ENCODE measurements at places on chromosomes 5 and 9.

DNA sequence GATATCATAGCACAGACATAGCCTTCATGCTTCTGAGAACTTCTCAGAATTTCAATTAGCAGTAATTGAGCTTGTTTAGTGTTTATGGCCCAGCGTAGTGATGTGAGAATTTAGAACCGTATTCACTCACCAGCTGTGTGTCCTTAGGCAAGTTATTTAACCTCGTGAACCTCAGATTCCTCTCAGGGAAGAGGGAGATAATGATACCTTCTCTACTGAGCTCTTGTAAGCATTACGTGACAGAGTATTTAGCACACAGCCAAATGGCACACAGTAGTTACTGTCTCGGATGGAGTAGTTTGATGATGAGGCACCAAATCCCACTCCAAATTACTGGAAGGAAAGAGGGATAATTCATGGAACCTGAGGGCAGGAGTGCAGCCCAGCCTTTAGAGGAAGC lies 429.3 kb downstream of the CCDC171 start:
- DNase-seq, result peak; percentile 91

GRCh38 chr5:17402289-17403121 lies 95.5 kb upstream of the TAF11L2 start:
- no peak for DNase-seq

DNA sequence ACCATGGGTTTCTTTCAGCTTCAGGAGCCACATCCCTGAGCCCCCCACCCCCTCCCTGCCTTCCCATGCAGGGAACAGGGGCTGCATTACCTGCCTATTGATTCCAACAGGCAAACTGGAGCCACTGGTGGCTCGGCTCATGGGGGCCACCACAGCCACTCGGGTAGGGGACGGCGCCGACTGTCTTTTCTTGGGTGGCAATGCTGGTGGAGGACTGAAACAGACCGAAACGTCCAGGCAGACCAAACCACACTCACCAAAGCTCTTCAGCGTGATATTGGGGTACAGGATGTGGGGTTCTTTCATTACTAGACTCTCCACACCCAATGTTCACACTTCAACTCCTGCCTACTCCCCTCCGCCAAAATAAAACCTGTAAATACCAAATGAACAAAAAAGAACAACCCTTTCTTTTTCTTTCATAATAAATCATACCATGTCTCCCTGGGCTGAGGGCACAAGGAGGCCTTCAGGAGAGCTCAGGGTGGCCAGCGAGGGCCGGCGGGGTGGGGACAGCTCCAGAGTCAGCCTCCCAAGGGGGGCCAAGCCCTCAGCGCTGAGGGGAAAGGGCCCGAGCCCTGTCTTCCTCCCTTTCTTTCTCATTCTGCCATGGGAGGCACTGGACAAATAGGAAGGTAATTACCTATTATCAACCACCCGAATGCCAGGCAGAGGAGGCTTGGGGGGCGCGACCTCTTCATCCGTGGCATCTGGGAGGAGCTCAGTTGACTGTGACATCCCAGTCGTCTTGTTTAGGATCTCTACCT lies 83.3 kb downstream of the PRRT1B start:
- DNase-seq, result no peak

GRCh38 chr5:131377346-131377745 lies 113.5 kb downstream of the CDC42SE2 start:
- DNase-seq, result no peak

GRCh38 chr5:14273207-14273767 lies 130.1 kb downstream of the TRIO start:
- no peak for DNase-seq

GRCh38 chr9:126412905-126413304 lies 86.3 kb downstream of the MVB12B start:
- DNase-seq, result peak; percentile 23

GRCh38 chr9:75483636-75484035 lies 395.3 kb downstream of the OSTF1 start:
- no peak for DNase-seq

DNA sequence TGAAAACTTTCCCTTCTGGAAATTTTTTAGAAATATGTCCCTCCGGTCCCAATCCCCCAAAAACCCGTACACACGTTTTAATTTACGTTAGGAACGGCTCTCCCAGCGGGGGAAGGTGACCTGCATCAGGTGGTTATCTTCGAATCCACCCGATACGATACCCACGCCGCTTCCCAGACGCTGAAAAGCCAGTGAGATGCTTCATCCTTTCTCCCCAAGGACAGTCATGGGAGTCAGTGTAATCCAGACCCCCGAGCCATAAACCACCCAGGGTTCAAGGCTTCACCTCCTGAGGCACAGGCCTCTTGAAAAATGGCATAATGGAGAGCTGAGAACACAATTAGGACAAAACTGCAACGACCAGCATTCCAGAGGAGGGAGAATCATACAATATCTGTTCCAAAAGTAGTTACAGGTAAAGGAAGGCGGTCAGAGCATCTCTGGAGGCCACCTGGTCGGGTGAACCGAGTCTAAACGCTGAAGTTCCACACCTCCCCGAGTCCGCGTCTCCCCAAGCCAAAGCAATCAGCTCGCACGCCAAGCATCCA lies 857 bp downstream of the FAM169A start:
- DNase-seq, result peak; percentile 47

DNA sequence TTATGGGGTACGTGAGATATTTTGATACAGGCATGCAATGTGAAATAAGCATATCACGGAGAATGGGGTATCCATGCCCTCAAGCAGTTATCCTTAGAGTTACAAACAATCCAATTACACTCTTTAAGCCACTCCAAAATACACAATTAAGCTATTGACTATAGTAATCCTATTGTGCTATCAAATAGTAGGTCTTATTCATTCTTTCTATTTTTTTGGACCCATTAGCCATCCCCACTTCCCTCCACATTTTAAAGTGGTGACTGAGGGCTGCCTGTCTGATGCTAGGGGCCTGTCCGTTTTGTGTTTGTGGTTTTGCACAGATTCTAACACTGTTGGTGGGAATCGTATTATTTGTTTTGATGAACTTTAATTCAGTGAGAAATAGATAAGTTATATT lies 129.7 kb upstream of the DHFR start:
- DNase-seq, result no peak

GRCh38 chr5:39428640-39429039 lies 3.9 kb upstream of the DAB2 start:
- DNase-seq, result no peak
